ENCODE measurements at places on chromosomes 7 and 10. TPM values are rescaled to one million over a fixed set of nuclear protein-coding genes. Genes with fewer than 3 reads are reported as not detected.

MAT1A gene
- 0.63 TPM for total RNA-seq

ZNF853 gene
- 9.2 TPM for total RNA-seq

DNA sequence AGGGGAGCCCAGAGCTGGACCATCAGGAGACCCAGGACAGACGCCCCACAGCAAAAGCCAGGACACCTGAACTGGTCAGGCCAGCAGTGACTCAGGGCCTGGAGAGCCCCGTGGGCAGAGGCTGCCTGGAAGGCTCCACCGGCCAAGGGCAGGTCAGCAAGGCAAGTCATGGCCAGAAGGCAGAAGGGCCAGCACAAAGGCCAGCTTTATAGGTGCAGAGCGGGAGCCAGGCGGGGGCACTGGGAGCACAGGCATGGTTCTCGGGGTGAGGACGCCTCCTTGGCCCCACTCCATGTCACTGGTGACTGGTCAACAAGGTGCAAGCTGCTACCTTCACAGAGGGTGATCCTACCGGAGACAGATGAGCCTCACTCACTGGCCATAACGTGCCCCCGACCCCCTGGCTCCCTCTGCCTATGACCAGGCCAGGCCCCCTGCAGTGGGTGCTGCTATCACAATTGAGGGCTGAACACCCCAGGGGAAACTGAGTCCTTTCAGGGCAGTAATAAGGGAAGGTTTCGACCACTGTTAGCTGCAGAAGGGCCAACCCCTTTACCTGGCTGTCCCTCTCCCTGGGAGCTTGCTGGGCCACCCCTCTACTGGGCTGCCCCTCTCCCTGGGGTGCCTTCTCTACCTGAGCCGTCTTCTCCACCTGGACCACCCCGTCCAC is 317.4 kb downstream of the PTPRN2 start:
- DNase-seq, result peak; percentile 64

DNA sequence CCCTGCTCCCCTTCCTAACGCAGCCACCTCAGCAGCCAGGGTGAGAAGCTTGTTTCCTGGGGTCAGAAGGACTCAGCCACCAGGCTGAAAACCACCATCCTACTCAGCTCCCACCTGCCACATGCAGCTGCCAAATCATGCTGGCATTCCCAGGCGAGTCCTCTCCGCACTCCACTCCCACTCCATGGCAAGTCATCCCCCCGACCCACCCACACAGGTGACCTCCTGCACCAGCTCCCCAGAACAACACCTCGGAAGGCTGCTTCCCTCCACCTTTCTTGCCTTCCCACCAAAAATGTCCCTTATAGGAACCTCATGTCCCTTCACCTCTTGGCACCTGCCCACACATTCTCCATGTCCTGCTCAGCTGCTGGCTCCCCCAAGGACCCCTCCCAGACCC is 4.6 kb downstream of the PDAP1 start:
- DNase-seq, result no peak

- DNase-seq, result no peak
These were observed 52.7 kb downstream of the CRTAC1 start for GRCh38 chr10:97977673-97978072.

DNA sequence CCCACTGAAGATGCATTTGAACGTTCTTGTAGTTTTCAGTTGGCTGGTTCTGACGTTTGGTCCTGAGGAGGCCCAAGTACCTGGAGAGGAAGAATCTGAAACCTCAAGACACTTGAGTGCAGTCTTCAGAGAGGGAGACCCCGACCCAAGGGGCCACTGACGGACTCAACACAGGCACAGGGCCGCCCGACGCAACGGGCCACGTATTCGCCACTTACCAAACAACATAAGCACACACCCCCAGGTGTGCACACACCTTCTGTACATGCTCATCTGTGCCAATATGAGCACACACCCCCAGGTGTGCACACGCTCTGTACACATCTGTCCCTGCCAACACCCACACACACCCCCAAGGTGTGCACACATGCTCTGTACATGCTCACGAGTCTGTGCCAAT is 68.5 kb downstream of the DIP2C start:
- DNase-seq, result no peak

DNA sequence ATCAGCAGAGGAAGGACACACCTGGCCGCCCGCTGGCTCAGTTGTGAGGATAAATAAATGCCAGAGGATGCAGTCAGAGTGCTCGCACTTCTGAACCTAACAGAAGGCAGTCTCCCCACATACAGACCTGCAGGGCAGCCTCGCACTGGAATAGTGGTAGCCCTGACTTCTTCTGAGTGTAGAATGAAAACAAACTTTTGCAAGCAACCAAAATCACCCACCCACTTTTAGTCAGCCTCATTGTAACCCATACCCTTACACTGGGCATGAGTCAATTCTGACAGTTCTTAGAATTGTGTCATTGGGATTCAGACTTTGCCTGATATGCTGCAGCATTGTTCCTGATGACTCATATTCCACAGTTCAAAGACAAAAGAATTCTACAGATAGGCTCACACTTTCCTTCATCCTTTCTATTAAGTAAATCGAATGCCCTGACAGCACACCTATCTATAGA is 167.0 kb upstream of the CDK1 start:
- no peak for DNase-seq
